ENCODE measurements at places on chromosomes 13 and 19.

DNA sequence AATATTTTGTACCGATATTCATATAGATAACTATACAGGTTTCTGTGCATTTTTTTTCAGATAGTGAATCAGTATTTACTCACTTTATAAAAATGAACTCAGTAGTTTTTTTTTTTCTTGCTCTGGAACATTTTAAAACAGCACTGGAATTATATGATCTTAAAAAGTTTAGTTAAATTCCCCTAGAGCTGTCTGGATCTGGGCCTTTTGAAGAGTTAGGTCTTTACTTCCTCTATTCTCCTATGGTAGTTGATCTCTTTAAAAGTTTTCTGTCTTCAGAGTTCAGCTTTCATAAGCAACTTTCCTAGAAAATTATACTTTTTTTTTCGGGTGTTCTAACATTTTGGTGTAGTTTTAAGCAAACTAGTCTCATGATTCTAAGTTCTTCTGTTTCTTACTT, 21.8 kb upstream of the RBM26 start:
- no peak overlapping the region for H3K4me3 ChIP-seq
- no peaks in the 10 kb centered on the region for H3K27me3 ChIP-seq
- no peaks in the 10 kb centered on the region for H3K36me3 ChIP-seq
- no peaks in the 10 kb centered on the region for H3K4me1 ChIP-seq

- DNase-seq: no peak
- H3K4me3 ChIP-seq: no peak overlapping the region
- H3K27ac ChIP-seq: no peak overlapping the region
- no peaks in the 10 kb centered on the region for H3K27me3 ChIP-seq
- H3K36me3 ChIP-seq: no peaks in the 10 kb centered on the region
- H3K4me1 ChIP-seq: no peaks in the 10 kb centered on the region
Measured at GRCh38 chr13:102280366-102280765, 121.5 kb downstream of the FGF14 start.

GRCh38 chr13:97434397-97435201, 630 bp downstream of the RAP2A start:
- DNase-seq: peak; percentile 47
- peak overlapping the region; percentile 63 for H3K4me3 ChIP-seq

- no peak overlapping the region for H3K27ac ChIP-seq
- no peak overlapping the region for H3K4me3 ChIP-seq
- DNase-seq: no peak
- H3K36me3 ChIP-seq: no peaks in the 10 kb centered on the region
Measured at GRCh38 chr13:79684371-79684770, 203.4 kb downstream of the NDFIP2 start.

DNA sequence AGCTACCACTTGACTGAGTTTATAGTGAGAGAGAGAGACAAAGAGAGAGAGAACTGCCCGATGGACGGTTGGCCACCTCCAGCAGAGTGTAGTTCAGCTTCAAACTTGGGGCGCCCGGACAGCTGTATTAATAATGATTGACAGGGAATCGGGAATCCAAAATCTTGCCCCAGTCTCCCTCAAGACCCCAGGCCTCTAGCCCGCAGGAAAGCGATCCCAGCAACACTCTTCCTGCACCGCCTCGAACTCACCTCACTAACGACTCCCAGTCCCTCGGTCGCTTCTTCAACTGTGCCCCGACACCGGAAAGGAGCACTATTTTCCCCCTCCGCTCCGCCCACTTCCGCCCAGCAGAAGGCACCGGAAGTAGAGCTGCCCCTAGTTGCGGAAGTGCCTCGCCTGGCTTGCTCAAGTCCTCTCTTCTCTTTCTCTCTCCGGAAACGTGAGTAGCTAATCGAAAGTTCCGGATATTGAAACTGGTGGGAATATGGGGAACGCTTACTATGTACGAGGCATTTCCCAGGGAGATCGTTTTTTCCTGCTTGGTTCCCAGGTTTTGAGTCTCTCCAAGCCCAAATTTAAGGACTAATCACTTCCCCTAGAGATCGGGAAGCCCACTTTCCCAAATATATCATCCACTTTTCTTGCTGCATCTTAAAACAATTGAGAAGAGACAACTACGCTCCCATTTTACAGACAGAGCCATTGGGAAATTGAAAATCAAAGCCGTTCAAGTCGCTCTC, at the start of gene NOSIP:
NOSIP (minus strand) TSS at position 293 of the 743 bp plus-strand sequence. CDS start 19,865 bp downstream, outside the sequence.
- H3K36me3 ChIP-seq: peaks cover 12% of the 10 kb centered on the region
- H3K27me3 ChIP-seq: no peaks in the 10 kb centered on the region
- H3K4me3 ChIP-seq: peak within 1 kb of the TSS; percentile 68
- peak; percentile 96 for DNase-seq

DNA sequence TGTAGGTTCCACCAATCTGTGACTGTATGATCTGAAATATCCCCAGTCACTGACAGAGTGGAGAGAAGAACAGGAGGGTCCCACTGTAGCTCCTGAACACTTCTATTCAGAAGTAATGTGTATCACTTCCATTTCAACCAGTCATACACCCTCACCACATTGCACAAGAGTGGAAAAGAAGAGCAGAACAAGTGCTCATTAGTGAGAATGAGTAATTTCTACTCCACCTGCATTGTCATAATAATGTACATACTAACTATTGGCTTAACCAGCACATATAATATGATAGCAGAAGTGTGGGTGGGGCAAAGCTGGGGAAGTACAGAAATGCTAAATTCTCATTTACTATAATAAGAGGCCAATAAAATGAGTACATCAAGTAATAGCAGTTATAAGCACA, 342.7 kb downstream of the LMO7 start:
- no peak overlapping the region for H3K27ac ChIP-seq
- no peak overlapping the region for H3K4me3 ChIP-seq
- no peak for DNase-seq
- H3K4me1 ChIP-seq: no peaks in the 10 kb centered on the region
- H3K27me3 ChIP-seq: no peaks in the 10 kb centered on the region

- no peaks in the 10 kb centered on the region for H3K27me3 ChIP-seq
- no peaks in the 10 kb centered on the region for H3K36me3 ChIP-seq
- H3K27ac ChIP-seq: no peak overlapping the region
- no peak overlapping the region for H3K4me3 ChIP-seq
- no peak for DNase-seq
Measured at GRCh38 chr13:39224671-39225240, 186.5 kb downstream of the NHLRC3 start.

DNA sequence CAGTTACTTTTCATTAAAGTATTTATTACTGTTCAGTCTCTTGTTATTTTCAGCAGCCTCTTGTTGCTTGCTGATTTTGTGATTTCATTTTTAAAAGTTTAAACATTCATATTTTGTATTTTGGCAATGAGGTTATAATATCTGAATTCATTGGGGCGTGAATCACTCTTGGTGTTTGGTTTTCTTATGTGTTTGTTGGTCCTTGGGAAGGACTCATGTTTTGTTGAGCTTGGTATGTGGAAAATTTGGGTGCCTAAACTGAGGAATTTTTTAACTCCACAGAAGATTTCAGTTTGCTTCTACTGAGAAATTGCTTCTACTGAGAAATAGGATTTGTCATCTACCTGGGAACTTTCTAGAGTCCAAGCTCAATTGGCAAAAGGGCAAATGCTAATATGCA, 38.2 kb downstream of the PDS5B start:
- no peak overlapping the region for H3K4me3 ChIP-seq
- H3K36me3 ChIP-seq: no peaks in the 10 kb centered on the region
- no peak for DNase-seq
- H3K4me1 ChIP-seq: no peaks in the 10 kb centered on the region
- no peak overlapping the region for H3K27ac ChIP-seq

- no peaks in the 10 kb centered on the region for H3K4me1 ChIP-seq
- no peak for DNase-seq
- no peak overlapping the region for H3K27ac ChIP-seq
- no peak overlapping the region for H3K4me3 ChIP-seq
Measured at GRCh38 chr13:101111894-101112293, 304.4 kb downstream of the NALCN start.

DNA sequence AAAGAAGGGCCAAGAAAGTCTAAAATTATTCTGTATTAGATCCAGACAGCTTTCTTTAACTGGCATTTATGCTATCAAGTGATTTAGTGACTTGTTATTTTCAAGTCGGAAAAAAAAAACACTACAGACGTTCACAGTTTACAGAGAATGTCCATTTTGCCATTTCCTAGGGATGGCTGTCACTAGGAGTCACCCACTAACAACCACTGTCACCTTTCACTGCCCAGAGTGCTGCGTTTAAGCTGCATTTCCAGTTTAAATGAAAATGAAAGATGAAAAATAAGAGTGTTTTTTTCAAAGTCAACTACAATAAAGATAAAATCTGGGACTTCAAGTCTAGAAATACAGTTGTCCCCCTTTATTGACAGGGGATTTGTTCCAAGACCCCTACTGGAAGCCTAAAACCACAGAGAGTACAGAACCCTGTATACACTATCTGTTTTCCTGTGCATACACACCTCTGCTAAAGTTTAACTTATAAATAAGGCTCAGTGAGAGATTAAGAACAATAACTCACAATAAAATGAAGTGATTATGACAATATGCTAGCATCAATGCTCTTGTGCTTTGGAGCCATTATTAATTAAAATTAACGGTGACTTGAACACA, 112.5 kb downstream of the SACS start:
- H3K4me3 ChIP-seq: peak overlapping the region; percentile 18
- DNase-seq: no peak
- no peaks in the 10 kb centered on the region for H3K27me3 ChIP-seq
- no peaks in the 10 kb centered on the region for H3K36me3 ChIP-seq

DNA sequence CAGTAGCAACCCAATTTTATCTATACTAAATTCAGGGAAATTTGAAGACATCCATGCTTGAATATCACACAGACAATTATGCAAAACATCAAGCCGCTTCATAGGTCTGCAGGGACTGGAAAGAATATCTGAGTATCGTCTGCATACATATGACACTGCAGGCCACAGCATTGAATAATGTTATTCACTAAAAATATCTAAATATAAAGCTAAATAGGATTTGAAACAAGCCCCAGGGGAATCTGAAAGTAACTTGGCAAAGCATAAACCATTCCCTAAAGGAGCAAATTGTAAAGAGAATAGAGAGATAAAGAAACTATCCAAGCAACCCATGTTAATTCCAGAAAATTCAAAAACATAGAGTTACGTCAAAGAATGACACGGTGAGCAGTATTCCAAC, 1251.0 kb downstream of the PCDH17 start:
- H3K4me3 ChIP-seq: no peak overlapping the region
- DNase-seq: no peak
- no peak overlapping the region for H3K27ac ChIP-seq
- no peaks in the 10 kb centered on the region for H3K27me3 ChIP-seq
- H3K36me3 ChIP-seq: no peaks in the 10 kb centered on the region

- H3K27ac ChIP-seq: no peak overlapping the region
- H3K4me3 ChIP-seq: no peak overlapping the region
- no peaks in the 10 kb centered on the region for H3K4me1 ChIP-seq
Measured at GRCh38 chr13:59701261-59701660, 462.5 kb downstream of the DIAPH3 start.

GRCh38 chr19:41413947-41414346, 13.2 kb downstream of the B3GNT8 start:
- DNase-seq: no peak
- no peak overlapping the region for H3K4me3 ChIP-seq
- peaks cover 4% of the 10 kb centered on the region for H3K4me1 ChIP-seq
- peaks cover 2% of the 10 kb centered on the region for H3K36me3 ChIP-seq
- H3K27ac ChIP-seq: no peak overlapping the region

GRCh38 chr19:29372921-29373797, 152.6 kb upstream of the VSTM2B start:
- H3K4me3 ChIP-seq: no peak overlapping the region
- H3K36me3 ChIP-seq: no peaks in the 10 kb centered on the region
- no peak overlapping the region for H3K27ac ChIP-seq
- H3K4me1 ChIP-seq: no peaks in the 10 kb centered on the region
- H3K27me3 ChIP-seq: no peaks in the 10 kb centered on the region

DNA sequence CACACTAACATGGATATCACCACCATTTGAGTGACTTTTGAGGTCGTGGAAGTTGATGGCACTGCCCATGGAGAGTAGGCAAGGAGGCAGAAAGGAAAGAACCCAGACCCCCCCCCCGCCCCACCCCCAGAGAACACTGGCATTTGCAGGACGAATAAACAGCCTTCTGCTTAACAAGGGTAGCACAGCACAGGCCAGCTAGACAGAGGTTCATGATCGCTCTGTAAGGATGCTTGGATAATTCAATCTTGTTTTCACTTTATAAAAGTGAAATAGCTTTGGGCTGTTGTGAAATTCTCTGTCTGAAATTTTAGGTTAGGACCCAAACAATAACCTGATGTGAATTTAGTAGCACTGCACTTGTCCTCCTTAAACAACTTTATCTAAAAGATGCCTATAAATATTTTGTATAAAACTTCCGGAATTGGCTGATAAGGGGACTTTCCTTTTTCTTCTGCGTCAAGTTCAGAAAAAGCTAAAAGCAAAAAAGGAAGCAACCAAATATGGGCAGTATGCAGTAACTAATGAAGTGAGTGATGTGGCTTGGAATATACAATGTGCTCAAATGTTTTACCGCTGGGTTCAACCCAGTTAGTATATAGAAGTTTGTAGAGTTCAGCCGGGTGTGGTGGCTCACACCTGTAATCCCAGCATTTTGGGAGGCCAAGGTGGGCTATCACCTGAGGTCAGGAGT, 163.7 kb downstream of the SHISA2 start:
- no peak for DNase-seq
- H3K27ac ChIP-seq: peak overlapping the region; percentile 60
- H3K4me3 ChIP-seq: no peak overlapping the region
- H3K36me3 ChIP-seq: no peaks in the 10 kb centered on the region

GRCh38 chr13:35723053-35723461, 246.6 kb upstream of the MAB21L1 start:
- H3K4me3 ChIP-seq: no peak overlapping the region
- H3K36me3 ChIP-seq: no peaks in the 10 kb centered on the region
- DNase-seq: no peak
- no peak overlapping the region for H3K27ac ChIP-seq
- no peaks in the 10 kb centered on the region for H3K4me1 ChIP-seq

- H3K27me3 ChIP-seq: no peaks in the 10 kb centered on the region
- H3K4me3 ChIP-seq: no peak overlapping the region
- no peak for DNase-seq
- no peak overlapping the region for H3K27ac ChIP-seq
- H3K36me3 ChIP-seq: no peaks in the 10 kb centered on the region
Measured at GRCh38 chr13:111534751-111535522, 214.5 kb downstream of the TEX29 start.
